Hindlimb muscle (tissue), 1 donor: ENCODE measurements at places on chromosomes 13 and 19.

DNA sequence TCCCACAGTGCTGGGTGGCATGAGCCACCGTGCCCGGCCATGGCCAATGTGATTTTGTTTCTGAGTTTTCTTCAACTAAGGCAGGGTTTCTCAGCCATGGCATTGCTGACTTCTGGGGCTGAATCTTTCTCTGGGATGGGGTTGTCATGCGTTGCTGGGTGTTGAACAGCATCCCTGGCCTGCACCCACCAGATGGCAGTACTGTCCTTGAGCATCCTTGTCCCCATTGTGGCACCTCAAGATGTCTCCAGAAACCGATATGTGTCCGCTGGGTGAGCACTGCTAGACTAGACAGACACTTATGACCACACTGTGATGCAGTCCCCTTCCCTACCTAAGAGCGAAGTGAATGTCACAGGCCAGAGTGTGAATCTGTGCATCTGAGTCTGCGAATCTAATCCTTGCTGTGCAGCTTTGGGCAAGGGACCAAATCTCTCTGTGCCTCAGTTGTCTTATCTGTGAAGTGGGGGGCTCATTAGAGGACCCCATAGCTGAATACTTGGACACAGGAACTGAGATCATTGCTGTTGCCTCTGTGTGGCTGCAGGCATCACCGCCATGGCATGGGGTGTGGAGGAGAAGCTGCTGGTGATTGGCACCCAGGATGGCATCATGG, 50.3 kb upstream of the SIN3B start:
- DNase-seq = peak; percentile 34

DNA sequence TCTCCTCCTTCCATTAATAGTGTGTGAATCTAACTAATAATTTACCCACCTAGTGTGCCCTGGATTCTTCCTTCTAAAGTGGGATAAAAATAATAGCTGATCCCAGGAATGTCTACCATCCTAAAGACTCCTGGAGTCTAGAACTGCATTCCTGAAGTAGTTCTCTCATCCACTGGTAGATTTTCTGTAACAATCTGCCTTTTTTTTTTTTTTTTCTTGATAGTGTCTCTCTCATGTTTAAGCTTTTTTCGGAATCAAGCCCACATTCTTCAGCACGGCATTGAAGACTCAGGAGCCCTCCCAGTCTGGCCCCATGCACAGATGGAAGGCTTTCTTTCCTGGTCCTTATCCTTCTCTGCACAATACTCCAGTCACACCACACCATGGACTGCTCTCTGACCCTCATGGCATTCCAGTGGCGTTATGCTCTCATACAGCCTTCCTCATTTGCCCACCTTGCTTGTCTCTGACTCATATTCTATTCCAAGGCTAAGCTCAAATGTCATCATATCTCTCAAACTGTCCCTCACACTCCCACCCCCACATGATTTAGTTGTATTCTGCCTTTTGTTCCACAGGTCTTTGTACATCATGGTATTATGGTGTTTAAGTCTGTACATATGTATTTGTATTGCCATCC, 68.7 kb upstream of the FRY start:
- DNase-seq = no peak

- DNase-seq = no peak
Measured at GRCh38 chr19:7832781-7833180, 2.8 kb downstream of the EVI5L start.

DNA sequence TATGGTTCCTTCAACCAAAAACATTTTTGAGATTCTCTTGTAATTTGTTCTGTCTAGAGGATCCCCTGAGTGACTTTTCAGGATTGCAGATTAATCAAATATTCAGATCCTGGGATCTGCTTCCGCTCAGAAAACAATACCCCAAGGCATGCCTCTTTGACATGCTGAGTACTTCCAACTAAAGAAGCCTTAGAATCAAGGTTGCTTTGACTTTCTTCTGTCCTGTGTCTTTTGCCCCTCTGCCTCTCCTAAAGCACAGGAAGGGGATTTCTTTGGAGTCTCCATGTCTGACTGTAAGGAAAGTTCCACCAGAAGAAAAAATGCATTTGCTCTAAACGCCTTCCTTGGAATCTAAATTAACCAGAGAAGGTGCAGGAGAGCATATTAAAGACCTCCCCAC, 431.5 kb downstream of the FGF14 start:
- DNase-seq = no peak

DNA sequence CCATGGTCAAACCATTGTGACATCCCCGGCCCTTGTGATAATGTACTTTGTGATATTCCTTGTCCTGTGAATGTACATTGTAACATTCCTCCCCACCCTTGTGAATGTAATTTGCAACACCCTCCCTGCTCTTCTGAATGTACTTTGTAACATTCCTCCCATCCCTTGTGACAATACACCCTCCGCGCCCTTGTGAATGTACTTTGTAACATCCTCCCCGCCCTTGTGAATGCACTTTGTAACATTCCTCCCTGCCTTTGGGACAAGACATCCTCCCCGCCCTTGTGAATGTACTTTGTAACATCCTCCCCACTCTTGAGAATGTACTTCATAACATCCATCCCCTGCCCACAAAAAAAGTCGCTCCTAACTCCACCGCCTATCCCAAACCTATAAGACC, 17.1 kb downstream of the ZNF846 start:
- DNase-seq = no peak

DNA sequence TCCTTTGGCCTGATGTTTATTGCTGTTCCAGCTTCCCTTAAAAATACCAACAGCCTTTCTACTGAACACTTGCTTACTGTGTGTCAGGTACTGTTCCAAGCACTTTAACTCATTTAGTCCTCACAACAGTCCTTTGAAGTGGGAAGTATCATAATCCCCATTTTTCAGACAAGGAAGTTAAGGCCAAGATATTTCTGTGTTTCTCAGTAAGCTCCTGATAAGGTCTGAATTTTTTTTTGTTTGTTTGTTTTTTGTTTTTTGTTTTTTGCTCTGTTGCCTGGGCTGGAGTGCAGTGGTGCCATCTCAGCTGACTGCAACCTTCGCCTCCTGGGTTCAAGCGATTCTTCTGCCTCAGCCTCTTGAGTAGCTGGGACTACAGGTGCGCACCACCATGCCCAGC, 7.5 kb downstream of the SNRPA start:
- no peak for DNase-seq

GRCh38 chr13:95530178-95530577, 22.3 kb upstream of the CLDN10 start:
- no peak for DNase-seq

DNA sequence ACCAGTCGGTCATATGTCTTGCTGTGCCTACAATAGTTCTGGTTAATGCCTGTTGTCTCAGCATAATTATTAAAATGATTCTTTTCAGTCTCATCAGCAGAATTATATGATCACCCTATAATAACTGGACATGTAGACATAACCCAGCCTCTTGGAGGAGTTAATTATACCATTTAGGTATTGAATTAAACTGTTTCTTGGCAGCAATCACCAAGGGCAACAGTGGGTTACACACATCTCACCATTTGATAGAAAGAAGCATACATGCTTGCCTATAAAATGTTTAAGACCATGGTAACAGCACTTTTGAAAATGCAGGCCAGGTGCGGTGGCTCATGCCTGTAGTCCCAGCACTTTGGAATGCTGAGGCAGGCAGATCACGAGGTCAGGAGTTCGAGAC, 184.6 kb downstream of the RGCC start:
- DNase-seq = no peak

DNA sequence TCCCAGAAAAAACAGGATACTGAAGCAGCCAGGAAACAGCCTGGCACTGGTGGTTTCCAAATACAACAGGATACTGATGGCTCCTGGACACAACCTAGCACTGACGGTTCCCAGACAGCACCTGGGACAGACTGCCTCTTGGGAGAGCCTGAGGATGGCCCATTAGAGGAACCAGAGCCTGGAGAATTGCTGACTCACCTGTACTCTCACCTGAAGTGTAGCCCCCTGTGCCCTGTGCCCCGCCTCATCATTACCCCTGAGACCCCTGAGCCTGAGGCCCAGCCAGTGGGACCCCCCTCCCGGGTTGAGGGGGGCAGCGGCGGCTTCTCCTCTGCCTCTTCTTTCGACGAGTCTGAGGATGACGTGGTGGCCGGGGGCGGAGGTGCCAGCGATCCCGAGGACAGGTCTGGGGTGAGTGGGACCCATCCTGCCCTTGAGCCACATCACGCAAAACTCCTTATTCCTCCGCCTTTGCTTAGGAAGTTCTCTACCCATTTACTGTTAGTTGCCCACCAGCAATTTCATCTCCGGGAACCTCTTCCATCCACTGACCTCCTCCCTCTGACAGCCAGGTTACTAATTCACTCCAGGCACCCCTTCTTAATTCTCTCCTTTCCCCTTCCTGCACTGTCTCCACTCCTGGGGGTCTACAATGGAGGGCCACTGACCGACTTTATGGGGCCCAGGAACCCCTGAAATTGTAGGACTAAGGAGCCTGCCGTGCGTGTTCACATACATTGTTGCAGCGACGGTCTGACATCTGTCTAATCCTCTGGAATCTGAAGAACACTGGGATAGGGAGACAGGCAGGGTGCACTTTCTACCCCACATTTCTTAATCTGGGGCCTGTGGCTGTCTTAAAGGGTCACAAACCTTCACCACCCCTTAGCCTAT, 1.2 kb downstream of the ITPKC start:
- no peak for DNase-seq

DNA sequence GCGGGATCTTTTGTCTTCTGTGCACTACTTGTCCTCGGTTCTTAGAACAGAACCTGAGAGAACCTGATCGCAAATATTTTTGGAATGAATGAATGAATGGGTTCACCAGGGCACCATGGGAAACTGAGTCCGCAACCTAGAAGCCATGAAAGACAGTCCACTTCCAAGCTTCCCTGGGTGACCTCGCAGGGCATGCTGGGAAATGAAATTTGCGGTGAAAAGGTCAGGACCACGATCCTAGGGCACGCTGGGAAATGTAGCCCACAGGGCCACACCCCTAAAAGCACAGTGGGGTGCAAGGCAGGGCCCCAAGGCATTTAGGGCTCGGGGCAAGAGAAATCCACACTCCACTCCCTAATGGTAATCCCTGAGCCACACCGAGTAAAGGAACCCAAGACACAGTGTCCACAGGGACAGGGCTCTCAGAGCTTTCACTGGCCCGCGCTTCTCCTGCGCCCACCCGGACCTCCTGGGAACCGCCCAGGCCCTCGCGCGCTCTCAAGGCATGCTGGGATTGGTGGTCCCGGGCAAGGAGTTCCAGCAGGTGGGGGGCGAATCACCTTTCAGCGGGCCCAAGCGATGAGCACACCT, 1.1 kb upstream of the PPP1R12C start:
- DNase-seq = no peak
